ENCODE measurements at places on chromosomes 1 and 21.

GRCh38 chr1:180953291-180954004 is 40.8 kb downstream of the KIAA1614 start:
- no peak for DNase-seq

- no peak for DNase-seq
Measured at GRCh38 chr1:235557495-235557894, 53.2 kb upstream of the B3GALNT2 start.

DNA sequence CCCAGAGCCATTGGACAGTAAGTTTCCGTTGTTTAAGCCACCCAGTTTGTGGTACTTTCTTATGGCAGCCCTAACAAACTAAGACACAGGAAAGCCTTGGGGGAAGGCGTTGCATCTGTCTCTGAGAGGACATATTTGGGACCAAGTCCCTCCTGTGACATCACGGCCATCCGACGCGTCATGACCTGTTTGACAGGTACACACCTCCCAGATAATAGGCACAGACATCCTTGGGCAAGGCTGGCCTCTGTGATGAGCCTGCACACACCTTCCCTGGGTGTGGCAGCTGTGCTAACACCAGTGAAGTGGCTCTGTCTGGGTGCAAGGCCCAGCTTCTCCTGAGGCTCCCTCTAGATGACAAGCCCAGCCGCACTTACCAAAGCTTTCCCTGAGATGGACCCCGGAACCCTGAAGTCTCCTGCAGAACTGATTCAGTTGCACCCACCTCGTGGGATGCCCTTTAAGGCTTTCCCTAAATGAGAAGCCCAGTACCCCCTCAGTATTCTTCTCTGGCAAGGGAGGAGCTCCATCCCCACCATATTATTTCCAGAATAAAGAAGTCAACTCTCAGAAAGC is 136.5 kb downstream of the ZSCAN20 start:
- DNase-seq, result no peak

GRCh38 chr1:6447818-6448748 is 17.9 kb downstream of the TNFRSF25 start:
- peak; percentile 58 for DNase-seq

- no peak for DNase-seq
Measured at GRCh38 chr1:210937846-210938245, 196.1 kb downstream of the KCNH1 start.

DNA sequence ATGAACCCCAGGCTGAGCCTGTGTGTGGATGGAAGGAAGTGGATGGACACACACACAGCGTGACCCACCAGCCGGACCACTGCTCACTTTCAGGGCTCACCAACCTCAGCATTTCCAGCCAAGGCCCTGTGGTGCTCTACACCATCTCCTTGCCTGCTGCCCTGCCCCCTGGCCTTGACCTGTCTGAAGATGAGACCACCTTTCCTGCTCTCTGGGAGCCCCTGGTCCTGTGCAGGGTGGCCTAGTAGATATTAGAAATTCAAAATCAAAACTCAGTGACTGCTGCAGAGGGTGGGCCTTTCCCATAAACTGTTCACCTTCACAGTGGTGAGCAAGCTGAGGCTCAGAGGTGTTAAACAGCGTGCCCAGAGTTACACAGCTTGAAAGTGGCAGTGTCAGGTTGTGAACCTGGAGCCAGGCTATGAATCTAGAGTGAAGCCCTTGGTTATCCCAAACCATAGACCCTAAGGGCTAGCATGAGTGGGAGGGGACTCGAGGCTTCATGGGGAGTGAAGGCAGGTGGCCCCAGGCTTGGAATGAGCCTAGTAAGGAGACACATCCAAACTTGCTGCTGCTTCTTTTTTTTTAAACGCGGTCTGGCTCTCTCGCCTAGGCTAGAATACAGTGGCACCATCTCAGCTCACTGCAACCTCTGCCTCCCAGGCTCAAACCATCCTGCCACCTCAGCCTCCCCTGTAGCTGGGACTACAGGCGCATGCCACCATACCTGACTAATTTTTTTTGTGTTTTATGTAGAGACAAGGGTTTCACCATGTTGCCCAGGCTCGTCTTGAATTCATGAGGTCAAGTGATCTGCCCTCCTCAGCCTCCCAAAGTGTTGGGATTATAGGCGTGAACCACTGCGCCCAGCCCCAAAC is 41.5 kb downstream of the MAN1C1 start:
- no peak for DNase-seq

DNA sequence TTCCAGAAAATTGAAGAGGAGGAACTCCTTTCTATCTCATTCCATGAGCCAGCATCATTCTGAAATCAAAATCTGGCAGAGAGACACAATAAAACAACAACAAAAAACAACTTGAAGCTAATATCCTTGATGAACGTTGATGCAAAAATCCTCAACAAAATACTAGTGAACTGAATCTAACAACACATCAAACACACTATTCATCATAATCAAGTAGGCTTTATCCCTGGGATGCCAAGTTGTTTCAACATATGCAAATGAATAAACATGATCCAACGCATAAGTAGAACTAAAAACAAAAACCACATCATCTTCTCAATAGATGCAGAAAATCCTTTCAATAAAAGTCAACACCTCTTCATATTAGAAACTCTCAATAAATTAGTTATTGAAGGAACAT is 335.3 kb upstream of the BRINP3 start:
- no peak for DNase-seq

Measured in central memory CD4-positive, alpha-beta T cell (primary cell).